ENCODE measurements at places on chromosomes 7 and 10.

DNA sequence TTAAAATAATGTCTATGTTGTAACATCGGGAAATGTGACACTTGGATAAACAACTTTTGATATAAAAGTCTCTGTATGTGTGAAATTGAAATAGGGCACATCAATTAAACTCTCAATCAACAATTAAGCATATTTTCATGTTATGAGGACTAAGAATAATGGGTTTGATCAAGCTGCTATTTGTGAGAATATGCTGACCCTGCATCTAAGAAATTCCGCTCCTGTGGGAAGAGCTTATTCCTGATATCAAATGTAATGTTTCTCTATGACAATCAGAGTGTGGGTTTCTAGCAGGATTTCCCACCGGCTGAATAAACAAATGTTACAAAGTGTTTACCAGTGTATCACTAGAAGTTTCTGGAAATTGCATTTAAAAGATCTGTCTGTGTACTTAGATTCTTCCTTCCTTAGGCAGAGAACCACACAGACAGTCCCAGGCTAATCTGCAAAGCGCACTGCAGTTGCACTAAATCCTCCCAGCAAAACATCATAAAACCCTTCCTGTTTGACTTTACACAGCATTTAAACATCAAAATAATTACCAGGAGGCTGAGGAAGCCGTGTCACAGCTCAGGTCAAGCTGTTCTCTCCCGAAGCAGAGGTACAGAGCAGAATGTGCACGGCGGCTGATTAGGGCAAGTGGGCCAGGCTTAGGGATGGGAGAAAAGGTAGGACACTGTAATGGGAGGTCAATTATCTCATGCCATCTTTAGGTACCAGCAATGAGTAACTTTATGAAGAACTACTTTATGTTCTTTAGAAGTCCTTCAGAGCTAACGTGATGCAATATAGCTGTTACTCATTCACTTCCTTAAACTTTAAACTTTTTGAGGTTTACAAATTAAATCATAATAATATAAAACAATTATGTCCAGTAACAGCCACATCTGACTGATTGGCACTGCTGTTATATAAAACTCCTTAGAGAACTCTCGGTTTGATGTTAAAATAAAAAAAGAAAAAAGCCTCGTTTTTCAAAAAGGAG lies 109.1 kb upstream of the CTTNBP2 start:
- DNase-seq = no peak

DNA sequence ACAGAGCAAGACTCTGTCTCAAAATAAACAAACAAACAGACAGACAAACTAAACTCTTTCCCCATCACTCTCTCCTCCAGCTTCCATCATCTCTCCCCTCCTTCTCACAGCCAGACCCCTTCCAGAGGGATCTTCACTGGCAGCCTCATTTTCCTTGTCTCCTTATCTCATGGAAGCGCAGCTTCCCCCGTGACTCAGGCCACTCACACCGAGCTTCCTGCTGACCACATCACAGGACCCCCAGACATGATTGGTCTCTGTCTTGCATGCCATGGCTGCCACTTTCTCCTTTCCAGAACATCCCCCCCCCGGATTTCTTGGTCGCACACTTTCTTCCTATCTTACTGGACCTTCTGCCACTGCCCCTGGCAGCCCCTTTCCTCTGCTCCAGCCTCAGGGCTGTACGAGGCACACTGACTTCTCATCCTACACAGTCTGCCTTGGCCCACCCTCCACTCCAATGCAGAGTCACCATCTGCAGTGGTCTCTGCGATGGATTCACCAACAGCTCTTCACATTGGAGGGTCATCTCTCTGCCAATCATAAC lies 4.9 kb upstream of the INSIG1 start:
- no peak for DNase-seq

GRCh38 chr7:91050677-91051076 lies 213.6 kb upstream of the FZD1 start:
- DNase-seq = no peak

- no peak for DNase-seq
Measured at GRCh38 chr10:103540722-103541121, 47.2 kb downstream of the NEURL1 start.

- no peak for DNase-seq
Measured at GRCh38 chr7:130513447-130513846, 21.6 kb downstream of the MEST start.

DNA sequence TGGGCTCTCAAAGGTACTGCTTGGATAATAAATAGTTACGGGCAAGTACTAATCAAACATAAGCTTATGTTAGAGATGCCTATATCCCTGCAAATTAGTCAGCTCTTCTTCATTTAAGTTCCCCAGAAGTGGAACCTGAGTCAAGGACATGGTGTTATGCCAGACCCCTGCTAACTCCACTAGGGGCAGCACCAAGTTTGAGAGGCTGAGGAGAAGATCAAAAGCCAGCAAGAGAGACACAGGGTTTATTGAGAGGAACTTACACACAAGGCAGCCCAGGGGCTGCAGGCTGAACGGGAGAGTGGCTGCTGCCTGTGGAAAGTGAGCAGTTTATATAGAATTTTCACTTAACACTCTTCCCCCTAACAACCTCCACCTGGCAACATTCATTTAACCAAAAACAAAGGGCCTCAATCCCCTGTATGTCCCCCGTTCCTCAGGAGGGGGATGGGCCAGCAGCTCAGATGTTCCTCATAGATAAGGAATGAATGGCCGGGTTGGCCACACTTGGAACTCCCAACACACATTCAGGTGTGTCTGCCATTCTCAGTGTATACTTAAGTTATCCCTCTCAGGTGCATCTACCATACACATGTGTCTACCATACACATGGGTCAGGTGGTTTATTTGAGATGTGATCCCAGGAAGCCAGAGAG lies 62.6 kb upstream of the GHITM start:
- DNase-seq = no peak

- DNase-seq = no peak
Measured at GRCh38 chr7:107474104-107474521, 4.3 kb downstream of the GPR22 start.

DNA sequence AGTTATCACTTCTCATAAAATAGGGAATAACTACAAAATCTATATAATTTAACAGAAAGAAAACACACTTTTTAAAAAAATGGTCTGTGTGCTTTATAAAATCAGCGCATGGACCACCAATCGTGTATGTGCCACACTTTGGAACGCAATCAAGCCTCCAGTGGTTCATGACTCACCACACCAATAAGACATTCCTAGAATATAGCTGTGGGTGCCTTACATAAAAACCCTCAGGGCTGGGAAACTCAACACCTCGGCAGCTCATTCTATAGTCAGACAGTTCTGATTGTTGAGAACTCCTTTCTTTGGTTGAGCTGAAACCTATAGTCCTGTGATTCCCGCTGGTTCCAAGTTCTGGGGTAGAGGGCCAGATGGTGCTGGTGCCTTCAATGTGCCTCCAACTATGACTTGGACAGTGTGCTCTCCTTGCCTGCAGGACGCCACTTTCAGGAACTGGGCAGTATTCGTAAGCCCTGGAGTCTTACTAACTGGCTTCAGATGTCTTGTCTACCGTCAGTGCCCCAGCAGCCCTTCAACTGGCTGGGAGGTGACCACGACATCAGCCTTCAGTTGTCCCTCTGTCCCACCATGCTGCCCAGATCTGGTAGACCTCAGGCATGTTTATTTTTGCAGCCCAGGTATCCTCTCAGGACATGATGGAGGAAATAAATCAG lies 135.7 kb upstream of the GDF10 start:
- no peak for DNase-seq
